ENCODE measurements at places on chromosomes 12 and 14.

DNA sequence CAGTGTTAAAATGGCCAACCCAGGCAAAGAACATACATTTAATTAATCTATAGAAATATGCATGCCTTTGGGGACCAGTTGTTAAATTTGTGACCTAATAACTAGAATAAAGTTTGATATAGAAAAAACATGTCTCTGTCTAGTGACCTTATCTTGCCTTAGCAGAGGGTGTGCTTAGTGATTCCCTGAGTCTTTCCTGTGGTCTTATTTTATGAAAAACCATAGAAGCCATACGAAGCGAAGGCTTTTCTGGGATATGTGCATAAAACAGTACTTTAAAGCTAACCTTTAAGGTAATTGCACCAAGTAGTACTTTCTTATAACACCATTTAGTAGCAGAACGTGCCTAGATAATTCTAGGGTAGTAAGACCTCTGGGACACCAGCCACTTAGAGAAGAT, 379.4 kb downstream of the ZFP36L1 start:
- no peak for DNase-seq

GRCh38 chr14:38339696-38340095, 83.8 kb upstream of the CLEC14A start:
- DNase-seq, result no peak

DNA sequence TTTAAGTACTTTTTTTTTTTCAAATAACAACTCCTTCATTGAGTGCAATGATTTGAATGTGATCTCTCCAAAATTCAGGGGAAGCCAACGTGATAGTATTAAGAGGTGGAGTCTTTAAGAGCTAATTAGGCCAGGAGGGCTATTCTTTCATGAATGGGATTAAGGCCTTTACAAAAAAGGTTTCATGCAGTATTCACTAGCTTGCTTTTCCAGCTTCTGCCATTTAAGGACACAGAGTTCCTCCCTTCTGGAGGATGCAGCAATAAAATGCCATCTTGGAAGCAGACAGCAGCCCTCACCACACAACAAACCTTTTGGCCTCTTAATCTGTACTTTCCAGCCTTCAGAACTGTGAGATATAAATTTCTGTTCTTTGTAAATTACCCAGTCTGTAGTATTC, 586.8 kb upstream of the LMO3 start:
- no peak for DNase-seq

GRCh38 chr12:113581342-113581741, 109.7 kb upstream of the LHX5 start:
- DNase-seq, result no peak
